ENCODE measurements at places on chromosomes 5 and 9. TPM values are rescaled to one million over a fixed set of nuclear protein-coding genes. Genes with fewer than 3 reads are reported as not detected.

PSMD5 gene
- total RNA-seq: 54.5 TPM

GARIN3 gene
- not detected for total RNA-seq

GRCh38 chr5:14136228-14136627 is 6.9 kb upstream of the TRIO start:
- DNase-seq: no peak

DNA sequence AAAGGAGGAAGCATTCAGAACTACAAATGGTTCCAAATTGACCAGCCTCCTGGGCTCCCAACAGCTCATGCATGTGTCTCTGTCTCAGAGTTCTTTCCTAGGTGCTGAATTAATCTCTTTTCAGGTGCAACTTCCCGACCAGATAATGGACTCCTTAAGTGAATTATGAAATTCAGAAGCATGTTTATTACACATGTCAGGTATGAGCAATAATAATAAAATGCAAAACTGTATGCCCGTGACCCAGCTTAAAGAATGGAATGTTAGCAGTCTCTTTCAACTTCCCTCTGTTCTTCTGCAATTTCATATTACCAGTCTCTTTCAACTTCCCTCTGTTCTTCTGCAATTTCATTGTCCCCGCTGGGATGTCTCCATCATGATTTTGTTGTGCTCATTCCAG is 60.4 kb downstream of the FBXL7 start:
- DNase-seq: no peak

DNA sequence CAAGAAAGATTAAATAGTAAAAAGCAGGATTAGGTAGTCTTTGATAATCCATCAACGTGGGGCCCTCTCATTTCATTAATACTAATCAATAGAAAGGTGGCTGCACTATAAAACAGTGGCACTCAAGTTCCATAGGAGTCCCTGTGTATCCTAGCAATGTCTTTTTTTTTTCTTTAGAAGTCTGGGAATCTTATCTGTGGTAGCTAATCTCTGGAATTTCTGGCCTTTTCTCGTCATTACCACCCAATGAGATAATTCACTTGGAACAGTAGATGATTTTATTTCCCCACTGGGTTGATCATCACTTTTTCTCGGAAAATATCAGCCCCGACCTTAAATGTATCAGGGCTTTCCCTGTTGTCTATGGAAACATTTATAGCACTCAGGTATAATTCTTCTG is 86.8 kb upstream of the CDH6 start:
- no peak for DNase-seq

DNA sequence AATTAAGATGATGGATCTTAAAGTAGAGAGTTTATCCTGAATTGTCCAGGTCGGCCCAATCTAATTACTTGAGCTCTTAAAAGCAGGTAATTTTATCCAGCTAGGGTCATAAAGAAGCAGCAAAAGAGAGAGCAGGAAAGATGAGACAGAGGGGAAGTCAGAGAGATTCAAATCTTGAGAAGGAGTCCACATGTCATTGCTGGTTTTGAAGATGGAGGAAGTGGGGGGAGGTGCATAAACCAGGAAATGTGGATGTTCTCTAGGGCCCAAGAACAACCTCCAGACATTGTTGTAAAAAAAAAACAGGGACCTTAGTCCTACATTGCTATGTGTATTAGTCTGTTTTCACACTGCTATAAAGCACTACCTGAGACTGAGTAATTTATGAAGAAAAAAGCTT is 66.4 kb downstream of the SLCO4C1 start:
- no peak for DNase-seq

DNA sequence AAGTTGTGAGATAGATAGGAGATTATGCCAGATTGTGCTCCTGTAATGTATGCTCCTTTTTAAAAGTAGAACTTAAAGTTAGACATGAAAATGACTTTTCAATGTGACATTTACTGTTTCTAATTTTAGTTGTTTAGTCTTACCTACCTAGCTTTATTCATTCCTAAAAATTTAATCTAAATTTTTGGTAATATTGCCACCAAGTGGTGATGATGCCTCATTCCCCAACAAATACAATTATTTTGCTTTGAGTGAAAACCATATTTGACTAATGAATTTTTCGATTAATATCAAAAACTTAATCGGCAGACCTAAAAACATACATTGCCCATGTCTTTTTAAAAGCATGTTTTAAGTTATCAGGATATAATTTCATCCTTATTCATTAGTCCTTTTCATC is 25.6 kb downstream of the PPWD1 start:
- DNase-seq: no peak

DNA sequence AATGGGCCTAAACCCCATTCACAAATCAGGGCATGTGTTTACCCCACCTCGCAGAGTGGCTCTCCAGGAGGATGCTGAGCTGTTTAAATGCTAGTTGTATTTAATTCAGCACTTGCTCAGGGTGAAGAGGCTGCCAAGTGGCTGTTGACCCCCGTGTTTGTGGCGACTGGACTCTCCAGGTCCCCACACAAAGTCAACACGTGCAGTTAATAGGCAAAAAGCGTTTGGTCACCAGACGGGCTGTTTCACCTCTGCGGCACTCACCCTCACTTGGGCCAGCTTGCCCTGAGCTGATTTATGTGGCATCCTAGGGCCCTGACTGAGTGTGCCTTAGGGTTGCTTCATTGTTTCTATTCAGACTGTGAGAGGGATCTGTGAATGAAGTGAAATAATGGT is 152.3 kb downstream of the GAS1 start:
- no peak for DNase-seq

All from neural crest cell (in vitro differentiated cells).